ENCODE measurements at places on chromosomes 11 and 22.

GRCh38 chr11:117271208-117271607 is 19.9 kb upstream of the BACE1-AS start:
- DNase-seq: no peak

DNA sequence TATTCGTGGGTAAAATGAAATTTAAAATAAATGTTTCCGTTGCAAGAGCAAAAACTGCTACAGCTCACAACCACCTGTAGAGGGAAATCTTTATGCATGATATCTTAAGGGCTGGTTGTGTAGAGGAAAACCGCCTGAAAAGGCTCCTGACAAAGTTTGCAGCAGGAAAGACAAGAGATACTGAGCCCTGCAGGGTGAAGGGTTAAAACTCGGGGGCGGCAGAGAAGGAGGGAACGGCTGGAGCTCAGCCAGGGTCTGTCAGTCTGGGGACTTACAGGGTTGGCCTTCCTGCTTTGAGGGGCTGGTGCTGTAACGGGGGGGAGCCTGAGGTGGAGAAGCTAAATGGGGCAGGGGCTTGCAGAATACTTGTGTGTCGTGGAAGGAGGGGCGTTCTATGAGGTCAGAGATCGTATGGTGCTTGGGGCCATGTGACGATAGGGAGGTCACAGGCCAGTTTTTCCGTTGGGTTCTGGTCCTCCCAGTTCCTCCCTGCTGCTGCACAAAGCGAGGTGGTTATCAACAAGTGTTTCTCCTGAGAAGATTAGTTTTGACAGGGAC is 122.9 kb upstream of the HSD17B12 start:
- DNase-seq: no peak

DNA sequence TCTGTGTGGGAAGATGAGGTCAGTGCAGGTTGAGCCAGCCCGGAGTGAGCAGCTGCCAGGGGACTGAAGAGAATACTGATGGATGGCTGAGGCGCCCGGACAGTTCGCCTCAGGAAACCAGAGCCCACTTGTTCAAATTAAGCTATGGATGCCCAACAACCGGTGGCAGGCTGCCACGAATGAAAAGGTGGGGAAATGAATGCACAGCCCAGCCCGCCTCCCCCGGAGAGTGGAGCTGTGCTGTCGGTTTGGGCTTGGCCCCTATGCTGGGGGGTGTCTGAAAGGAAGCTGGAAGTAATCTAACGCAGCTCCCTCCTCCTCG is 21.9 kb downstream of the HSPA8 start:
- DNase-seq: no peak

- DNase-seq: no peak
Observed at GRCh38 chr11:40140560-40140959, 1318.9 kb downstream of the LRRC4C start.

Data from IMR-90 (cell line).